ENCODE measurements at places on chromosomes 5 and 9.

- no peak for DNase-seq
Observed at GRCh38 chr9:93093877-93094657, 1.9 kb upstream of the CARD19 start.

- no peak for DNase-seq
Observed at GRCh38 chr5:53825016-53825415, 264.6 kb downstream of the NDUFS4 start.

- DNase-seq, result no peak
Observed at GRCh38 chr9:75532233-75533050, 358.0 kb upstream of the PCSK5 start.

DNA sequence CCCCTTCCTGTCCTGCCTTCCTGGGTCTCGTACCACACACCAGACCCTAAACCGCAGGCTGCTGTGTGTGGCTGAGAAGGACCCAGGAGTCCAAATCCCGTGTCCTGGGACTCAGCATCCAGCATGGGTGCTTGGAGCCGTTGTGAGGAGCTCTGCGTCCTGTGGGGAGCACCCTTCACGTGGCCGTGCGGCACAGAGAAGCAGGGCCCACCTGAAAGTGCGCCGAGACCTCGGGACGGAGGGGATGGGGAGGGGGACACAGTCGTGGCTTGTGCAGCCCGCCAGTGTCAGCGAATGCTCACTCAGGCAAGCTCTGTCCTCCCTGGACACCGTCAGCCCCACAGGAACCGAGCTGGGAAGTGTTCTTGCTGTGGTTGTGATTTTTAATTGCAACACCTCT, 244.6 kb downstream of the CACNA1B start:
- DNase-seq, result no peak

- no peak for DNase-seq
Observed at GRCh38 chr9:122133263-122133983, 26.2 kb downstream of the NDUFA8 start.

DNA sequence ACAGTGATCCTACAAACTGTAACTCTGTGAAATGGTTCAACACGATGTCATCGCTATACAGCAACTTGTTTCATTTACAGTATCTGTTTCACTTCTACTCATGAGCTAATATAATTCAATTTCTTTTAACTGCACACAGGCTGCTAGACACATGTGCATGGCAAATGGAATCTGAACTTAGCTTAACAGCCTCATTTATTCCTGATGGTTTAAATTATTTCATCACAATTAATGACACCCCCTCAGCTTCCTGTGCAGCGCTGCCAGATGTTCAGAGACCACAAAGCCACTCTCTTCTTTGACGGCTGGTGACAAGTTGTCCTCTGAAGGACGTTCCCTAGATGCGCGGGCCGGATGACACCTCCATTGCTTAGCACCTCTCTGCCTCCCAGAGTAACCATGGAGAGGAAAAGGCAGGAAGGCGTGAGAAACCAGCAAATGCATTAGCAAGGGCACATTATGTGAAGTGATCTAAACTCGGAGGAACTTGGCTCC, 191.1 kb downstream of the BNC2 start:
- DNase-seq, result no peak

GRCh38 chr5:94613583-94613982, 4.8 kb downstream of the KIAA0825 start:
- no peak for DNase-seq

DNA sequence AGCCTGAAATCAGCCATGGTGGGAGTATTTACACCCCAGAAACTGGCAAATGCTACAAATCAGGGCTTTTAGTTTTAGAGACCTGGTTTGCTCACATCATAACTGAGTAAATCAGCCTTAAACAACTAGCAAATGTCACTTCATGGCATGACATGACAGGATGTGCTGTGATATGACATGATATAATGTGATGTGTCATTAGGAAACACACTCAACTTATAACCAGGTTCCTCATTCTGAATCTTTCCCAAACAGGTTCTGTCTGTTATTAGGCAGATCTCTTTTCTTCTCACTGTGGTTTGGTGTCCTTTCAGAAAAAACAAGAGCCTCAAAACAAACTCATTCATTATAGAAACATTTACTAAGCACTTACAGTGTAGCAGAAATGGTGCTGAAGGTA, 90.5 kb downstream of the ADAMTS12 start:
- no peak for DNase-seq

DNA sequence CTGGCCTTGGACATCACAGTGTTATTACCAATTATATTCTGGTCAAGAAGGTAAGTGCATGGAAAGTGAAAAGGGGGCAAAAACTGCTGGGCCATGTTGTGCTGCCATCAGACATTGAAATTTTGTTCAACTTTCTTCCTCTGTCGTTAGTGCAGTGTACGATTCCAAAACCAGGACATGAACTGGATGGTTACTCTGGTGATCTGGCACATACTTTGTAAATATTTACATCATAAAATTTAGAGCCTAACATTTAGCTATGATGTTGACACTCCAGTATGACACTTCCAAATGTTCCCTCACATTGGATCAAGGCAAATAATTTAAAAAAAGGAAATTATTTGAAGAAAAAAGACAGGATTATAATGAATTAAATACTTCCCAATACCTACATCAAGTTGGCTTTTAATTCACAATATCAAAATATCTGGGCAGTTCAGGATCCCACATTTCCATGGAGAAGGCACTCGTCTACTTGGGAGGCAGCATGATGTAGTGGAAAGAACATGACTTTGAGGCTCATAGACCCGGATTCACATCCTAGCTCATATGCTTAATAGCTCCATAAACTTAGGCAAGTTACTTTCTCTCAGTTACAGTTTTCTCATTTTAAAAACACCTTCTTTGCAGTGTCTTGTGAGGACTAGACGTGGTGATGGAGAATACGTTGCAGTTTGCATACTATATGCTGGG, 342.5 kb upstream of the MPDZ start:
- DNase-seq, result no peak

- no peak for DNase-seq
Observed at GRCh38 chr5:122311961-122312590, at the start of gene SNCAIP. SNCAIP (plus strand) TSS chr5:122312237; CDS start chr5:122391135, 78,898 bp downstream.

DNA sequence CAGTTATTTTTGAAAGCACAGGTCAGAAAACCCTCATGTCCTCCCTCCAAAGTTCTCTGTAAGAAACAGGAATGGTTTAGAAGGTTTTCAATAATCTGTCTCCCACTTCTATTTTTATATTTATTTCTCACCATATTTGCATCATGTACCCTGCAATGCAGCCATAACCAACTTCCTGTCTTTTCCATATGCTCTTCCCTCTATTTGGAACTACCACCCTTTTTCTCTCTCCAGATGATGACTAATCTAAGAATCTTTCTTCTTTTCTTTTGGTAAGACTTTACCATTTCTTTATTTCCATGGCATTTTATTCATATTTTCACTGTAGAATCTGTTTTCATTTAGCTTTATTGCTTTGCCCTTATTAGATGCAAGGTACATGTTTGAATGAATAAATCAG, 33.9 kb downstream of the MAN2A1 start:
- DNase-seq, result no peak

- no peak for DNase-seq
Observed at GRCh38 chr5:171306166-171306565, 2.9 kb upstream of the TLX3 start.

GRCh38 chr9:38127271-38127839, 58.3 kb upstream of the SHB start:
- no peak for DNase-seq

GRCh38 chr5:107698286-107698685, 27.5 kb upstream of the EFNA5 start:
- no peak for DNase-seq

DNA sequence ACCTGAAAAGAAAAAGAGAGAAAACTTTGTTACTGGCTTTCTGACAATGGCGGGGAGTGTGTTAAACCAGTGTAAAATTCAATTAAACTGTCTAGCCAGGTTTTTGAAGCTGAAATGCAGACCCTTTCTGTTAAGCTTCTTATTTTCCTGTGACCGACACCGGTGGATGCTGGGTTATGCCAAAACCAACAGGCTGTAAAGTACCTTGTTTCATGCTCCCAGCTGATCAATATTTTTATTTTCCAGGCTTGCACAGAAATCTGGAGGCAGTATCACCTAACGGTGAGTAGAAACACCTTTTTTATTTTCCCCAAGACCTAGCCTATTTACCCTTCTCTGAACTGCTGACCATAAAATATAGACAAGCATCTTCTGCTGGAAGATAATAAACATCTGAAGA, 94.9 kb upstream of the GRHPR start:
- DNase-seq, result no peak
